Upper lobe of right lung (tissue), 1 donor: ENCODE measurements at places on chromosomes 6 and 20. TPM values are rescaled to one million over a fixed set of nuclear protein-coding genes. Genes with fewer than 3 reads are reported as not detected.

DNA sequence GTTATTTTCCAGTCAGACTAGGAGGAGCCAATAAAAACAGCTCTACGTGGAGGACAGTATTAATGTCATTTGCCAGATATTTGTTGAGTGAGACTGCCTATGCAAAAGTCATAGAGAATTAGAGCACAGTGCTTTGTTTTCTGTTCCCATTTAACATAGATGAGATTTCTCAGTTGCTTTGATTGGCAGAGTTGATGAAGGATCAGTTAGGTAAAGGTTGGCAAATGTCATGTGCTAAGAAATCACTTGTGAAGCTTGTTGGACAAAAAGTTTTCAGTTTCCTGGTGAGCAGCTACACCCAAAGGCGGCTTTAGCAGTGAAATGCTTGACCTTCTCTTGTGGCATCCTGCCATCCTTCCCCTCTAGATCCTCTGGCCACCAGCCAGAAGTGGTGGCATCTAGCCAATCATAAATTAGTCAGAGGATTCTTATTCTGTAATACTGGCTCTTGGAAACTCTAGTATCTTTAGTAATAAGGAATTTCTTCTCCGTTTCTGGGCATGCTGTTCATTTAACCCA lies 37.0 kb downstream of the BCKDHB start:
- no peak overlapping the region for H3K27ac ChIP-seq
- no peaks in the 10 kb centered on the region for H3K27me3 ChIP-seq
- no peak for DNase-seq
- peaks cover 24% of the 10 kb centered on the region for H3K4me1 ChIP-seq

GRCh38 chr6:11853678-11854407 lies 75.2 kb upstream of the ADTRP start:
- no peaks in the 10 kb centered on the region for H3K36me3 ChIP-seq
- peaks cover 15% of the 10 kb centered on the region for H3K4me1 ChIP-seq
- H3K27me3 ChIP-seq: no peaks in the 10 kb centered on the region
- DNase-seq: no peak
- no peak overlapping the region for H3K27ac ChIP-seq

- H3K36me3 ChIP-seq: peaks cover 18% of the 10 kb centered on the region
- H3K27ac ChIP-seq: peak overlapping the region; percentile 59
- H3K4me1 ChIP-seq: peaks cover 61% of the 10 kb centered on the region
- peak; percentile 91 for DNase-seq
- H3K4me3 ChIP-seq: no peak overlapping the region
These were observed 15.1 kb downstream of the ACSS1 start for GRCh38 chr20:25042531-25043498.

GRCh38 chr6:43699564-43700186 lies 12.1 kb upstream of the MRPS18A start:
- no peaks in the 10 kb centered on the region for H3K27me3 ChIP-seq
- no peak for DNase-seq
- peaks cover 48% of the 10 kb centered on the region for H3K4me1 ChIP-seq

- H3K27me3 ChIP-seq: no peaks in the 10 kb centered on the region
- peaks cover 91% of the 10 kb centered on the region for H3K36me3 ChIP-seq
- no peak for DNase-seq
- H3K4me3 ChIP-seq: no peak overlapping the region
These were observed 67.1 kb downstream of the TAF4 start for GRCh38 chr20:61998343-61999121.

DNA sequence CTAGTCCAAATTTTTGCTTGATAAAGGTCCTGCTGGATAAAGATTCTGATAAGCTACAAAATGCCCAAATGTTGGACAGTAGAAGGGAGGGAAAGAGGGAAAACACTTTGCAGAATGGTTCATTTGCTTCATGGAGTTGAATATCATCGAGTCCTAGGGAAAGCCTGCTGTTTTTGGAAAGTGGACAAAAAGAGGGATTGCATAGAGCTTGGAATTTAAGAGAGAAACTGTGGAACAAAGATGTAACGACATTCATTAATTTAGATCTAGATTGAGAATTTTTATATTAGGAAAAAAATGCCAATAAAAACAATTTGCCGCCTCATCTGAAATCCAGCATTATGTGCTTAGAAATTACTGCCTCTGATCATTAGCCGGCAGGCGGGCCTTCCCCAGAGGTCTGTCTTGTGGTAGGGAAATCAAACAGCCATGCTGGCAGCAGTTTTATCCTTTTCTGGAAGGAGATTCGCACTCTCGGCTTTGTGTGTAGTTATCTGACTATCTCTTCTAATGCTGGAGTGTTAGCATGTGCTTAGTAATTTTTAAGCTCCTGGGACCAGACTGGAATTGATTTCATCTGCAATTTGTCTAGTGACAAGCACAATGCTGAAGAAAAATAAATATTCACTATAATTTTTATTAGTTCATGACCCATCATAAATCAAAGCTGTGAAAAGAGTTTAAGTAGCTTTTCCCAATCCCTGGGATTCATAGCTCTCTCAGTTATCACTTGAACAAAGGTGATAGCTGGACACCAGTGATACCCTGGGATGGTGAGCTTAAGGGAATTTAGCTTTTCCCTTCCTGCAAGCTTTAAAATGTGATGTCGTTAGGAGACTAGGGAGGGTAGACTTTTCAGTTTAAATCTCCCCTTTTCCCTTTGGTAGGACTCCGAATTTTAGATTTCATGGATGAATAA lies 329.5 kb downstream of the PRL start:
- DNase-seq: no peak
- peaks cover 8% of the 10 kb centered on the region for H3K4me1 ChIP-seq
- H3K27me3 ChIP-seq: no peaks in the 10 kb centered on the region
- H3K27ac ChIP-seq: no peak overlapping the region
- no peak overlapping the region for H3K4me3 ChIP-seq

RPS6KA2 gene
- 136 TPM for total RNA-seq

- DNase-seq: no peak
- H3K27ac ChIP-seq: no peak overlapping the region
- no peaks in the 10 kb centered on the region for H3K27me3 ChIP-seq
- peaks cover under 1% of the 10 kb centered on the region for H3K4me1 ChIP-seq
- no peak overlapping the region for H3K4me3 ChIP-seq
- H3K36me3 ChIP-seq: no peaks in the 10 kb centered on the region
These were observed 172.1 kb downstream of the MTFR2 start for GRCh38 chr6:136077834-136078576.

- H3K4me3 ChIP-seq: no peak overlapping the region
- no peaks in the 10 kb centered on the region for H3K27me3 ChIP-seq
- H3K36me3 ChIP-seq: no peaks in the 10 kb centered on the region
These were observed 26.8 kb upstream of the CLIC5 start for GRCh38 chr6:46042355-46042999.

SYCP2L gene
- 0.58 TPM for total RNA-seq

- H3K27ac ChIP-seq: no peak overlapping the region
- no peaks in the 10 kb centered on the region for H3K4me1 ChIP-seq
- H3K27me3 ChIP-seq: no peaks in the 10 kb centered on the region
- DNase-seq: no peak
- no peaks in the 10 kb centered on the region for H3K36me3 ChIP-seq
These were observed 108.8 kb upstream of the PMEPA1 start for GRCh38 chr20:57818418-57819181.

- DNase-seq: no peak
- H3K27me3 ChIP-seq: no peaks in the 10 kb centered on the region
- H3K27ac ChIP-seq: peak overlapping the region; percentile 42
These were observed 16.0 kb downstream of the DSE start for GRCh38 chr6:116386581-116387299.

SAPCD1 gene
- total RNA-seq: 2.6 TPM

DNA sequence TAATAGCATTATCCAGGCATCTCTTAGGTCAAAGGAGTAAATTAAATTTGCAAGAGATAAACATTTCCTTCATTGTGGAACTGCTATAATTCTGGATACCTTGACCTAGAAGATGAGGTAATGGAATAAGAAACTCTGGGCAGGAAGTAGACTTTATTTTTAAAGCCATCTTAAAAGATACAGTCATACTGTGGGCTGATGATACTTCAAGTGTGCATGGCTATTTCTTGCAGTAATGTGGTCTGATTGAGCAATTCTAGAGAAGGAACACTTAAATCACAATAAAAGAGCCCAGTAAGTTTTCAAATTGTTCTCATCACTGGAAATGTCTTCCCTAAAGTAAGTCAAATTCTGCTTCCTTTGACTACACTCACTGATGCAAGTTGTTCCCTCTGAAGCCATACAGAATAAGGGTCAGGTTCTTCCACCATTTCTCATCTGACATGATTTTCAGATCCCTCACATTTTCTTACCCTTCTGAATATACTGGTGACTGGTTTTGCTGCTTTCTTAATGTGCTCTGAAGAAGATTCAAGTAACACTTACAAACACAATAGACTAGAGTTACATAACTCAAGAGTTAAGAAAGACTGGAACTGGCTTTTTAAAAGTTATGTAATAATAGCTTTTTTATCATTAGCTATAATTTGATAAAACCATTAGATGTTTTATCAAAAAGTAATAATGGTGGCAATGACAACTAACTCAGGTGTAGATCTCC lies 62.6 kb upstream of the TMEM244 start:
- H3K4me3 ChIP-seq: no peak overlapping the region
- no peaks in the 10 kb centered on the region for H3K36me3 ChIP-seq
- H3K27ac ChIP-seq: no peak overlapping the region

GRCh38 chr20:9550871-9551270 lies 36.5 kb downstream of the LAMP5 start:
- no peaks in the 10 kb centered on the region for H3K36me3 ChIP-seq
- H3K4me3 ChIP-seq: no peak overlapping the region
- H3K27ac ChIP-seq: no peak overlapping the region

GRCh38 chr6:121305957-121306607 lies 28.2 kb downstream of the TBC1D32 start:
- H3K27me3 ChIP-seq: no peaks in the 10 kb centered on the region
- no peaks in the 10 kb centered on the region for H3K36me3 ChIP-seq
- no peaks in the 10 kb centered on the region for H3K4me1 ChIP-seq
- H3K27ac ChIP-seq: no peak overlapping the region
- no peak overlapping the region for H3K4me3 ChIP-seq
- DNase-seq: no peak

DNA sequence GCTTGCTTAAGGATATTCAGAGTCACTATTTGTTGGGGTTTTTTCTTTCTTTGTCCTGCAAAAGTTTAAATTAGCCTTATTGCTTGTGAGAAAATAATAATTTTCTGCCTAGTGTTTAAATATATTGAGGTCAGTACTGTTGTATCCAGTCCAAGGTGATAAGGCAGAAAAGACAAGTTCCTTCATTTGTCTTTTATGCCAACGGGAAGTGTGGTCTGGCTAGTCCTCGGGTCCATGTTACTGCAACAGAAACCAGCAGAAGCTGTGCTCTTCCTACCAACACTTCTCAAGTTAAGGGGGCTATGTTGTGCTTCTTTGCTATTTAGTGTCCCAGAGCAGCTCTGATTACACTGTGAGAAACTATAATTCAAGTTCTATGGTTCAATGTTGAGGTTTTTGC lies 301.1 kb downstream of the TBC1D7 start:
- H3K36me3 ChIP-seq: no peaks in the 10 kb centered on the region
- no peak overlapping the region for H3K4me3 ChIP-seq
- DNase-seq: no peak
- H3K27me3 ChIP-seq: no peaks in the 10 kb centered on the region

DNA sequence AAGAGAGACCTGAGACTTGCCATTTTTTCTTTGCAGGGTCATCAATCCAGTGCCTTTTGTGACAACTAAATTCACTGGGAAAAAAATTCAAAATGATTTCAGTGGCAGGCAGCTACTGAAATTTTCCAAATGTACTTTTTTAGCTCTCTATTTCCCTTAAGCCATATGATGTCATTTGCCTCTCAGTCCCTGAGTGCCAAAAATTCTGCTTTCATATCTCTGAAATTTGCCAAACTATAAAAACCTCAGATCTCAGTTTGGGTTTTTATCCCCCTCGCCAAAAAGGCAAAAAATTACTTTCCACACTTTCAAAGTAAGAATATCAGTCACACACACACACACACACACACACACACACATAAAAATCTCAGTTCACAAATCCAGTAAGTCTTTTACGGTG lies 651.3 kb upstream of the ARID1B start:
- H3K27ac ChIP-seq: no peak overlapping the region
- no peaks in the 10 kb centered on the region for H3K27me3 ChIP-seq
- DNase-seq: no peak
- H3K4me3 ChIP-seq: no peak overlapping the region
- no peaks in the 10 kb centered on the region for H3K36me3 ChIP-seq
- H3K4me1 ChIP-seq: no peaks in the 10 kb centered on the region

GRCh38 chr6:2973676-2974075 lies 2.3 kb upstream of the SERPINB6 start:
- H3K27me3 ChIP-seq: no peaks in the 10 kb centered on the region
- no peaks in the 10 kb centered on the region for H3K36me3 ChIP-seq
- no peak for DNase-seq
- no peak overlapping the region for H3K27ac ChIP-seq
- peaks cover 15% of the 10 kb centered on the region for H3K4me1 ChIP-seq

DNA sequence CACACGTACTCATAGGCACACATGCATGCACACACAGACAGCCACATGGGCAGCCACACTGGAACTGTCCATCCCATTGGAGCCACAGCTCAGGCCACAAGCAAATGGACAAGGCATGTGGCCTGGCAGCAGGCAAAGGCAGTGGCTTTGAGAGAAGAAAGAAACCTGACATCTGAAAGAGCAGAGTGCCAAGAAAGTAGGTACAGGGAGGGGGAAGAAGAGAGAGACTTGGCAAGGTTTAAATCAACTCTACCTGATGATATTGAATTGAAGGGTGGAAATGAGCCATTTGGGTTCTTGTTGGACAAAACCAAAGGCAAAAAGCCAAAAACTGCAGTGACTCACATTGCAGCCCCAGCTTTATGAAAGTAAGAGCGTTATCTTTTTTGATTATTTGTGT lies 142.7 kb downstream of the PCSK2 start:
- H3K27me3 ChIP-seq: no peaks in the 10 kb centered on the region
- H3K4me1 ChIP-seq: no peaks in the 10 kb centered on the region
- H3K4me3 ChIP-seq: no peak overlapping the region
- H3K27ac ChIP-seq: no peak overlapping the region

- no peak overlapping the region for H3K4me3 ChIP-seq
- H3K27me3 ChIP-seq: no peaks in the 10 kb centered on the region
- no peaks in the 10 kb centered on the region for H3K36me3 ChIP-seq
- H3K27ac ChIP-seq: no peak overlapping the region
- no peak for DNase-seq
- no peaks in the 10 kb centered on the region for H3K4me1 ChIP-seq
These were observed 84.7 kb upstream of the MRAP2 start for GRCh38 chr6:83948851-83949250.

DNA sequence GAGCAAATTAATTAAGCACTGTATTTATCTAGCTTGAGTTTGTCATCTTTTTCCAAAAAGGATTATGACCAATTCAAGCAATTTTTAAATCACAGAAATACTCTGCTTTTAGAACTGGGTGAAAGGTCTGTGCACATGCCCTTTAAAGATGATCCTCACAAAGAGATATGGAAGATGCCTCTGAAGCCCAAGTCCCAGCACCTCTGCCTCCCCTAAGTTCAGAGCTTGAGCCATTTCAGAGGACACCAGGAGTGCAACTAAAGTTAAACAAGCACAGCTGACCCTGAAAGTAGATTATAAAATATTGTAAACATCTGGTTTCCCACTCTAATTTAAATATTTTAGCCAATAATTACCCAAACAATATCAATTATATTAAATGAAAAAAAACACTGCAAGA lies 139.5 kb upstream of the BEND6 start:
- no peak overlapping the region for H3K4me3 ChIP-seq
- H3K27me3 ChIP-seq: no peaks in the 10 kb centered on the region
- no peak for DNase-seq
- H3K36me3 ChIP-seq: no peaks in the 10 kb centered on the region

- no peak for DNase-seq
- no peaks in the 10 kb centered on the region for H3K27me3 ChIP-seq
- H3K27ac ChIP-seq: no peak overlapping the region
- peaks cover 23% of the 10 kb centered on the region for H3K4me1 ChIP-seq
- H3K36me3 ChIP-seq: no peaks in the 10 kb centered on the region
These were observed 97.6 kb upstream of the HDGFL1 start for GRCh38 chr6:22471746-22472145.
